NCI-H1417 (cell line): ENCODE measurements at places on chromosomes 3 and 15.
A peak's percentile ranks its signal among the peaks of the same experiment; 100 is the strongest.

- DNase-seq = peak; percentile 21
These were observed 54.7 kb downstream of the ST8SIA2 start for GRCh38 chr15:92448370-92448769.

- peak; percentile 22 for DNase-seq
These were observed 67.1 kb downstream of the OXSM start for GRCh38 chr3:25856902-25857518.

DNA sequence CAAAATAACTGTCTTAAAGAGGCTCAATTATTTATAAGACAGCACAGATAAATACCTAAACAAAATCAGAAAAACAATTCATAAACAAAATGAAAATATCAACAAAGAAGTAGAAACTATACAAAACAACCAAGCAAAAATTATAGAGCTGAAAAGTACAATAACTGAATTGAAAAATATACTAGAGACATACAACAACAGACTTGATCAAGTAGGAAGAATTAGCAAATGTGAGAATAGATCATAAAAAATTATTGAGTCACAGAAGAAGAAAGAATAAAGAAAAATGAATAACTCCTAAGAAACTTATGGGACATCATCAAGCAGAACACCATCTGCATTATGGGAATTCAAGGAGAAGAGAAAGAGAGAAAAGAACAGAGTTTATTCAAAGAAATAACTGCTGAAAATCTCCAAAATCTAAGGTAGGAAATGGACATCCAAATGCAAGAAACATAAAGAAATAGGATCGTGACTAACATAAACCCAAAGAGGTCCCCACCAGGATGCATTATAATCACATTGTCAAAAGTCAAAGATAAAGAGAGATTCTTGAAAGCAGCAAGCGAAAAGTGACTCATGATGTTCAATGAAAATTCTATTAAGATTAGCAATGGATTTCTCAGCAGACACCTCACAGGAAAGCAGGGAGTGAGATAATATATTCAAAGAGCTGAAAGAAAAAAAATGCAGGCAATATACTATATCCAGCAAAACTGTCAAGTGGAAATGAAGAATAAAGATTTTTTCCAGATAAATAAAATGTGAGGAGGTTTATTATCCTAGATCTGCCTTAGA, 85.9 kb downstream of the DCLK3 start:
- DNase-seq = no peak

DNA sequence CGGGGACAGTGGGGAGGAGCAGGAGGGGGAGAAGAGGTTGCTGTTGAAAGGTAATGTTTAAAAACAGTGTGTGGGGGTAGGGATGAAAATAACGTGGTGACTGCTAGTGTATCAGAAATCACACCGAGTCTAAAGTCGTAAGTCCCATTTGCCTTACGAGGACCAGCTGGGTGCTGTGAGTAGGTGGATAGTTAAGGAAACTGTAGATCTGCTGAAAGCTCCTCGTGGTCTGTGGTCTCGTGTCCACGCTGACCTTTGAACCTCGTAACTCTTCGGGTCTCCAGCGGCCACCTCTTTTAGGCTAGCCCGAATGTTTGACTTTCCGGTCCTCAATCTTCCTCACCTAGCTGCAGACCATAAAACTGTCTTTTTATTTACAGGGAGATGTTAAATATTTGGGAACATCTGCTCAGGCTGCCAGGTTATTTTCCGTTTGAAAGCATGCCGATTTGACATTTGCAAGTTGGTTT, 29.3 kb upstream of the ST3GAL6 start:
- no peak for DNase-seq

- no peak for DNase-seq
These were observed 31.2 kb downstream of the INTS14 start for GRCh38 chr15:65579762-65580161.

DNA sequence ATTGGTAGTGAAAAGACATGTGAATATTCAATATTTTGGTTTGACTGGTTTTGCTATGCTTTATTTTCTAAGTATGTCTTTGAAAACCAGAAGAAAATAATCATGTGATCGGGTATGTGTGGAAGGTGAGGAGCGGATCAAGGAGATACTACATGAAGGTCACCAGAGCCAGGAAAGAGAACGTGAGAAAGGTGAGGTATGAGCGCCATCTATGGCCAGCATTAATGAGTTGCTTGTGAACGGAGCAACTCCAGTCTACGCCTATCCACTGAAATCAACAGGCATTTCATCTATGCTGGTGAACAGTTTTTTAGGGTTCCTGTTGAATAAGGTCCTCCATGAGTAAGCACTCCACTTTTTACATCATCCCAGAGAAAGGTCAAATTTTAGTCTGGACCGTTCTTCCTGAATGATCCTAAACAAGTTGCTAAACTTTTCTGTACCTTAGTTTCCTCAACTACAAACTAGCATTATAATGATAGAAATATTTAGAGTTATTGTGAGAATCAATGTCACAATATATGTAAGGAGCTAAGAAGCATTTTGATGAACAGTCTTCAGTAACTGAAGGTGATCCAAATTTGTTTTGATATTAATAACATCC, 1435.2 kb upstream of the CADM2 start:
- DNase-seq = peak; percentile 25

GRCh38 chr15:37223089-37223488, 122.7 kb upstream of the MEIS2 start:
- DNase-seq = no peak

DNA sequence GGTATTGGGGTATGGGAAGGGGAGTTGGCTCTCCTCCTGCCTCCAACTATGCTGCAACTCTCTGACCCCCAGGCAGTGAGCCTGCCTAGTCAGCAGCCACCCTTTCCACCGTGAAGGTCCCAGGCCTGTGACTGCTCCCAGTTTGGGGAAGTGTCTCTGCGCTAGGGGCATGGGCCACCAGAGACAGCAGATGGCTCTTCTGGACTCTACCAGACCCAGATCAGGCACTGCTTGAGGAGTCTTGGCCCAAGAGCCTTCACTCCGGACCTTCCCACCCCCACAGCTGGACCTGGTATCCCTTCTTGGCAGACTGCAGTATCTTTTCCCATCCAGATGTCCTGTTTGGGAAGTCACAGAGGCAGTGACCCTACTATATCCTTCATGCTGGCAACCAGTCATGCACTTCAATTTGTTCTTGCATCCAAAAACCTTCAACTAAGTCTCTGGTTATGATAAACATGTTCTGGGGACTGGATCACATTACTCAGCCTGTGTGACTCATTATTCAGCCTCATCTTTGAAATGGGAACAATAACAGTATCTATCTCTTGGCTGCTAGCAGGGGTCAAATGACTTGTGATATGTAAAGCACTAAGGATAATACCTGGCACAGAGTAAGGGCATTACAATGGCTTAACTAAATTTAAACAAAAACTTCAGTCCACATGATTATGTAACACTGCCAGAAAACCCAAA, 62.7 kb downstream of the POMGNT2 start:
- no peak for DNase-seq

DNA sequence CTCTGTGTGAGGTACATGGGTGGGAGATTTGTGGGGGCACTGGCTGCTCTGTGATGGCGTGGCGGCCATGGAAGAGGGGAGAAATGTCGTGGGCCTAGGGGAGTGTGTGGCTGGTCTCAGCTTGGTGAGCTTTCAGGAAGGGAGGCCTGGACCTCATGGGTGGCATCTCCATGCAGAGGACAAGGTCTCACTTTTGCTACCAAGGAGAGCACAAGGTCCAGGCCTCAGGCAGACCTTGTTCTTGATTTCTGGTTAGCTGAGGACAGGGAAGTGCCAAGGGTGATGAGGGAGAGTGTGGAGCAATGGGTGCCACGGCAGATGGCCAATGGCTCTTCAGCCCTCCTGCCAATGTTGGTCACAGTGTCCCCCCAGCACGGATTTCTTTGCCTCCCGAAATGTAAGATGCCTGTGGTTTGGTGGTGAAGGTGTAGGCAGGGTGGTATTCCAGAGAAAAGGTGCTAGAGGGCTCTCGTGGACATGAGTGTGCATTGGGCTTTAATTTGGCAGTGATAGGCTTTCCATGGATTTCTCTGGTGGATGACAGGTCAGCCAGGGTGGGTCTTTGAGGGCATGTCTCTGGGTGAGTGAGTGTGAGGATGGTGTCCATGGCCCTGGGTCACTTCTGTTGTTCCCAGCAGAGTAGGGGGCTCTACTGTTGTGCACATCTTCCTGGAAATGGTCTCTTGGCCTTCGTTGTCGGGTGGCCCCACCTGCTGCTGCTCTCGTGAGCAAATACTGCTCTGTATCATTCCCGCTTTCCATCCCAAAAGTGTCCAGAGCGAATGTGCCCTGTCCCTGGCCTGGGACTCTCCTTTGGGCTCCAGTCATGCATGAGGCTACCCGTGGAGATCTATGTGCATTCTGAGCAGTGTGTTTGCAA, 108.0 kb downstream of the SNRPN start:
- no peak for DNase-seq

DNA sequence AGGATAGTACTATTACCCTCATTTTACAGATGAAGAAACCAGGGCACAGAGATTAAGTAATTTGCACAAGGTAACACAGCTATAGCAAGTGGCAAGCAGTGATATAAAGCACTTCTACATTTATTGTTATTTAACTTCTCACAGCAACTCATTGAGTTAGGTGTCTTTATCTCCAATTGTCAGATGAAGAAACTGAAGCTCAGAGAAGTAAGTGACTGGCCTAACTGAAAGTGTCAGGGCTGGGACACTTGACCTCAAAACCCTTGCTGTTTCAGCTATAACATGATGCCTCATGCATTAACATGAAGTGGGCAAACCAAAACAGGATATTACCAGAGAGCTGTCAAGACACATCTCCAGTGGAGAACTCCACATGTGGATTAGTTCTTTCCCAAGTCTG, 65.8 kb upstream of the LEKR1 start:
- no peak for DNase-seq

- no peak for DNase-seq
These were observed 128.2 kb downstream of the LRRK1 start for GRCh38 chr15:101047301-101047781.

GRCh38 chr15:91917686-91918360, 64.3 kb downstream of the SLCO3A1 start:
- no peak for DNase-seq

DNA sequence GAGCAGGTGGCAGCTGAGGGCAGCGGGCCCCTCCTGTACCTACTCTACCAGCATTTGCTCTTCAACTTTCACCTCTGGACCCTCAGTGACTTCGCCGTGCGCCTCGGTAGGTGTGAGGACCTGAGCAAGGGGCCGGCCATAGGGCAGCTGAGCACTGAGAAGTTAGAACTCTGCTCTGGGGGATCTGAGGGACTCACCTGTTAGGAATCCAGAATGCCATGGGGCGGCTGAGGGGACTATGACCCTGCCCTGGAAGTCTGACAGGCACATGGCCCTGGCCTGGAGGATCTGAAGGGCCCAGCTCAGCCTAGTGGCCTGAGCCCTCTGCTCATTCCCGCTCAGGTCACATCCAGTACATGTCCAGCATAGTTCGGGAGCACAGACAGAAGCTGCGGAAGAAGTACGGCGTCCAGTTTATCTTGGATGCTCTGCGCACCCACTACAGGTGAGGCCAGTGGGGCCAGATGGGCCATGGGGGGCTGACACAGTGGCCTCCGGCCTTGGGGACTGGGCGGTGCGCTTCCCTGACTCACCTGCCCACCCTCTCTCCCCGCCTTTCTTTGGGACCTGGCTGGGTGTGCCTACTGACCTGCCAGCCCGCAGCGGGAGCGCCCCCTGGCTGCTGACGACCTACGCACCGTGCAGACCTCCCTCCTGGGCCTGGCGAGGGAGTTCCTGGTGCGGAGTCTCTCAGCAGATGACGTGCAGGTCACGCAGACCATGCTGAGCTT, 18.8 kb downstream of the NBEAL2 start:
- DNase-seq = no peak

- DNase-seq = no peak
These were observed 13.6 kb downstream of the ZBED2 start for GRCh38 chr3:111581403-111582119.

DNA sequence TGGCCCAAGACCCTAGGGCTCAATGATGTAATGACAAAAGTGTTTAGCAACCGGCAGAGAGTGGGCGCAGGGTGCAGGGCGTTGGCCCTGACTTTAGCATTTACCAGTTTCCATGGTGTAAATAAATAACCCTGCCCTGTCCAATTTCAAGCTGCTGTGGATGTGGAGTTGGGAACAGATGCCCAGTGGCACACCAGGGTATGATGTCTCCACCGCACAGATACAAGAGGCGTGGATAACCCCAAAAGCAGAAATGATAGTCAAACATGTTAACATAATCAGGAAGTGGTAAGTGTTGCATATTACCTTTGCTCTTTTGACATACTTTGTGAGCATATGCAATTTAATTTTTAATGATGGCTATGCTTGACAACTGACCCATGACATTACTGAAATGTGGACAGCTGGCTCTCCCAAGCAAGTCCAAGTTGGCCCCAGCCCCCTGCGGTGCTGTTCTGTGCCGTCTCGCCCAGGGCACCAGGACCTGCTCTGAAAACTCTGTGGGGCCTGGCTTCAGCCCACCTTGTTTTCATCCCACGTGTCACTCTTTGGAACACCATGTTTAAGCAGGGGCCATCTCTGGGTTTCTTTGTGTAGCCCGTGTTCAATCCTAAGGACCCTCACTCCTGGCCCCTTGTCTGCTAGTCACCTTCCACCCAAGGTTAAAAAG, 10.8 kb upstream of the ANPEP start:
- no peak for DNase-seq

- peak; percentile 17 for DNase-seq
These were observed at the start of gene EOMES for GRCh38 chr3:27721717-27722564. Gene EOMES (minus strand): TSS chr3:27722323. CDS start chr3:27722294, 29 bp downstream.

- peak; percentile 55 for DNase-seq
These were observed 338.4 kb downstream of the SATB1 start for GRCh38 chr3:18086760-18087159.
